ENCODE measurements at places on chromosomes 1 and 21.
A peak's percentile ranks its signal among the peaks of the same experiment; 100 is the strongest.

- no peak for DNase-seq
Measured at GRCh38 chr1:206441336-206441967, 28.8 kb upstream of the IKBKE start.

DNA sequence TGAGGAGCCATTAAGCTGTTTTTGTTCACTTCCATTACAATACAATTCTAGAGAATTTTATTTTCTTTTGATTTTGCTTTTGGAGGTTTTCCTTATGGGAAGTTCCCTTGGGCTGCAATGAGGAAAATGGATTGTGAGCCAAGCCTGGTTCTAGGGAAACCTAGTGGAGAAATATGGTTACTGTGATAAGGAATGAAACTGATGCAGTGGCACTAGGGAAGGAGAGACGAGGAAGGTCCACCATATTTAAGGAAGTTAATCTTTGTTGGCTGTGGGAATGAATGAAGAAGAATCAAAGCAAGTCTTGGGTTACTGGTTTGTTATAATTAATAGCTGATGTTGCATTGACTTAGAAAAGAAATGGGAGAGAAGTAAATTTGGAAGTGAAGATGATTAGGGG, 28.4 kb downstream of the CHML start:
- DNase-seq: no peak

GRCh38 chr1:201305815-201306214, 22.5 kb downstream of the PKP1 start:
- no peak for DNase-seq

GRCh38 chr1:98048244-98048643, 127.4 kb upstream of the DPYD start:
- peak; percentile 70 for DNase-seq

DNA sequence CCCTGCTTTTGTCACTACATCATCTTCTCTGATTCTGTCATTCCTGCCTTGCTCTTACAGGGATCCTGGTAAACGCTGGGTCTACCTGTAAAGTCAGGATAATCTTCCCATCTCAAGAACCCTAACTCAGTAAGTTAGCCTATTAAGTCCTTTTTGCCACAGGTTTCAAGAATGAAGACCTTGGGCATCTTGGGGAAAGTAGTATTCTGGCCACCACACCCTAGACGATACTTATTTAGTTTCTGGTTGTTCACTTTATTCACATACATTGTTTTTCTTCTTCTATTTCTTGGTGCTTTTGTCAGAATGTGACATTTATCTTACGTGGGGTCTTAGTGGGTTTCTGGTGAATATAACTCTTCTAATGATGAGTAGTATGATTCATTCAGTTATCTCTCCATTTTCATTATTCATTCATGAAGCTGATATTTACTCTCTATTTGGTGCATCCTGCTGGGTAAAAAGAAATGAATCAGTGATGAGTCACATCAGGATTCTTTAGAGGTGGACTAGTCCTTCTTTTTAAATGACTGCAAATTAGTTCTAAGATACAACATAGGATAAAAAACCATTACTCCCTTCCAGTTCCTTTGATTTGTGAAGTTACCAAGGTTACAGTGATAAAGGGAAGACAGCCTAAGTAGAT, 514.4 kb upstream of the B3GALT2 start:
- no peak for DNase-seq

DNA sequence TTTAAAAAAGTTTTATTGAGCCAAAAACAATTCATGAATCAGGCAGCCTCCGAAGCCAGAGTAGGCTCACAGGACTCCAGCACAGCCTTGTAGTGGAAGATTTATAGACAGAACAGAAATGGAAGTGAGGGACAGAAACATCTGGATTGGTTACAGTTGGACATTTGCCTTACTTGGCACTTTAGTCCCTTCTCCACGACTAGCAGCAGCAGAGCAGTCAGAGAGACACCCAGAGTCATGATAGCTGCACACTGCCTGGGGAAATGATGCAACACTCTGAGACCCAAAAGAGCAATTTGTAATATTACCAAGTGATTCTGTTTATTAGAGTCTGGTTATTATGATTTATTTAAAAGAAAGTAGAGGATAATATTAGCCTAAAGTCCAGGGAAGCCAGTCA, 72.2 kb upstream of the KRTAP11-1 start:
- no peak for DNase-seq

DNA sequence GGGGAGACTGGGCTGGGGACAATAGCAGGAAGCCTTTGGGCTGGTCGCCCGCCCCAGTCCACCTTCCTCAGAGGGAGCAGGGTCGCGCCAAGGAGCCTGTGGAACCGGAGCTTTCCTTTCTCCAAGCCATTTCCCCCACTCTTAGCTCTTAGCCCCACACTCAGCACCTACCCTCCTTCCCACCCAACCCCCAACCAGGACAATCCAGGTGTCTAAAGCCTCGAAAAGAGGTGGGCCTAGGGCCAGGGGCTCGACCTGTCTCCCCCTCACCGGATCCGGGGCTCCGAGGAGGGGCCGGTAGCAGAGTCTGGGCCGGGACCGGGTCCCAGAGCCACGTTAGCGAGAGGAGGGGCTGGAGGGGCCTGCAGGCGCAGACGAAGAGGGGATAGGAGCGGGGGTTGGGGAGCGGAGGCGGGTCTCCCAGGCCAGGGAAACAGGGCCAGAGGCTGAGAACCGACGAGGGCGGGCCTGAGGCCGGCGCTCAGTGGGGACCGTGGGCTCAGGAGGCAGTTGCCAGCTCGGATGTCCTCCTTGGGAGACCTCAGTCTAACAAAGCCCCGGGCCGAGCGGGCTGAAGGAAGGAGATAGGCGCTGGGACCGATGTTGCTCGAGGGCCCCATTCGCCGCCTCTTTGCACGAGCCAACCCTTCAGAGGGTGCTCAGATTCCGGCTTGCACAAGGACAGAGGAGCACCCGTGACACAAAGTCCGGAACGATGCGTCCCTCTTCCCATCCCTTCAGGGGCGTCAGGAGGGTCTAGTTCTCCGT, 943 bp downstream of the SEMA6C start:
- DNase-seq: no peak

DNA sequence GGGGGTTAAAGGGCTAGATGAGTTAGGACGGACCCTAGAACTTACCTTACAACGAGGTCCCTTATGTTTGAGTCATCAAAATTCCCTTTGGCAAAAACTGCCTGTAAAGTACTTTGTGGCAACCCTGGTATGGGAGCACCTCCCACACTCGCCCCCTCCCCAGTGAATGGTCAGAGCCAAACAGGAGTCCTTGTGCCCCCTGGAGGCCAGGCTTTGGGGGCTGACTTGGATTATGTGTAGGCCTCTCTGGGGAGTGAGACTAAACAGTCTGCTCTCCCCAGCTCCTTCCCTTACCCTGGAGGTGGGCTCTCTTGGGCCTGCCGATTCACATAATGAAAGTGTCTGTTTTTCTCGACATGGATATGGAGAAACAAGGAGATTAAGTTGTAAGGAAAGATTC, 81.2 kb downstream of the ADCY10 start:
- no peak for DNase-seq

DNA sequence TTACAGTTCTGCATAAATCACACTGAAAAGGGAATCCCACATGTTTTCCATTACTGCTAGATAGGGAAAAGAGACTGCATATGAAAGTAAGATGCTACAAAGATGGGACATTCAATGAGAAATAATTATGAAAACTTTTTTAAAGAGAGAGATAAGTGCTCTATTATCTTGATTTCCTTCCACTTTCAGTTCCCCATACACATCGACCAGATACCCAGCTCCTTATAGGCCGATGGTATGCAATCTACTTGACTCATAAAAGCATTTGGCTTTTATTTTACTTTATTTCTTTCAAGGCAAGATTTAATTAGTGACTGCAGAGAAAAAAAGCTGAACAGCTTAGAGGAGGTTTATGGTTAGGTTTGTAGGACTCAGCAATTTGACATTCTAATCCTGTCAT, 13.1 kb downstream of the BRINP2 start:
- DNase-seq: no peak

DNA sequence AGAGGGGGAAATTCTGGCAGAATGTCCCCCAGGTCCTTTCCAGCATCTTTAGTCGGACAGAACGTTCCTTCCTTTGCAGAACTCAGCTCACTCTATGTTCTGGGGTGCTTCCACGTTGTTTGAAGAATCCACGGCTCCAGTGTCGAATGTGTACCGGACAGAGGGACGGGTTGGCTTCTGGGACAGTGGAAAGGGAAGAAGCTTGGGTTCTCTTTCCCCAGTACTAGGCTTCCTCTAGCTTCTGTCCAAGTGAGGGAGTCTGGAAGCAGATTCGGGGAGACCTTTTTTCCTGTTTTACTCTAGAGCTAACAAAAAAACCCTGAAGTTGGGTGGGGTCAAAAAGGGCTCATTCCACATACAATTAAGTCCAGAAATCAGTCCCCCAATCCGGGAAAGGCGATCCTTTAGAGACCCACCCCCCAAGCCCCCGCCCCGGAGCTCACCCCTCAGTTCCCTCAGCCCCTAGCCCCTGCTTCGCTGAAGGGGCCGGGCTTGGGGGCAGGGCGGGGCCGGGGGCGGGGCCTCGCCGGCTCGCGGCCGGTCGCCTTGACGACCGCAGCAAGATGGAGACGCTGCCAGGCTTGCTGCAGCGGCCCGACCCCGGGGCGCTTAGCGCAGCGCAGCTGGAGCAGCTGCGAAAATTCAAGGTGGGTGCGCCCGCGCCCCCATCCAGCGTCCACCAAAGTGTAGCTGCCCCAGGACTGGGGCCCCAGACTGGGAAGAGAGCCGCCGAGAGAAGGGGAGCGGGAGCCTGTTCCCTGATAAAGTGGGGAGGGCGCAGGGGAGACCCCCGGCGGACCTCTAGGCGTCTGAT, at the start of gene RIIAD1:
RIIAD1 (plus strand) TSS at position 549 of the 814 bp plus-strand sequence; CDS start at position 564, 15 bp downstream.
- peak; percentile 25 for DNase-seq

DNA sequence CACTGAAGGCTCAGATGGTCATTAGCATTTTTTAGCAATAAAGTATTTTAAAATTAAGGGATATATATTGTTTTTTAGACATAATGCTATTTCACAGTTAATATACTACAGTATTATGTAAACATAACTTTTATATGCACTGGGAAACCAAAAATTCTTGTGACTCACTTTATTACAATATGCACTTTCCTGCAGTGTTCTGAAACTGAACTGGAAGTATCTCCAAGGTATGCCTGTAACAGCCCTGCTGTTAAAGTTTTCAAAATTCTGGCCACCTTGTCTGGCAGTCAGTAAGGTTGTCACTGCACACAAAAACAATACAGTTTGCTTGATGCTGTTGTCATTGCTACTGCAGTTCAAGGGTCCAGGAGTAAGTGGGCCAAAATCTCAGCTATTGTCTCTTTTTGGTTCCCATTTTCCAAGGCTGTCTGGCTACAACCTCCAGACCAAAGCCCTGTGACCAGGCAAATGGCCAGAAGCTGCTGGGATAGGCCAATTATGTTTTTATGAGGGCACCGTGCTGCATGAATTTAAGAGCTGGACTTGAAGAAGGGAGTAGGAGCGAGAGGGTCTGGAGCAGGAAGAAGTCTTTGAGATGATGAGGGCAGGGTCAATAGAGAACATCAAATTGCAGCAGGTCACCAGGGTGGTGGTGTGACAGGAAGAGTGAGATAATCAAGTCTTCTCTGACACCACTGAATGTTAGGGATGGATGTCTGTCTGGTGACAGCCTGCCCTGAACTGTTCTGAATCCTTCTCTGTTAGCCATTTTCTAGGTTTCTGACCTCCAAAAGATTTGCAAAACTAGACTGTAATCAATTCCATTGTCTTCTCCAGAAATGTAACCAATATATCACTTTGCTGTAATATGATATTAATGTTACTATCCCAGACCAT, 82.3 kb upstream of the CACHD1 start:
- no peak for DNase-seq

- no peak for DNase-seq
Measured at GRCh38 chr1:46769028-46769740, 29.7 kb upstream of the CYP4B1 start.

DNA sequence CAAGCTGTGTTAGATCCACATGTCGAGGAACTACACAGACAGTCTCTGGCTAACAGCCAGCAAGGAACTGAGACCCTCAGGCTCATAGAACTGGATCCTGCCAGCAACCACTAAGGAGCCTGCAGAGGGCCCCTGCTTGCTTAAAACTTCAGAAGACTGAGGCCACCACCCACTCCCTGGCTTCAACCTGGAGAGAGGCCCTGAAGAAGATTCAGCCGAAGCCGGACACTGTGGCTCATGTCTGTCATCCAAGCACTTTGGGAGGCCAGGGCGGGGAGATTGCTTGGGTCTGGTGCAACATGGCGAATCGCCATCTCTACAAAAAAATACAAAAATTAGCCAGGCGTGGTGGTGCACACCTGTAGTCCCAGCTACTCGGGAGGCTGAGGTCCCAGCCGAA, 92.6 kb upstream of the TMPRSS2 start:
- DNase-seq: no peak

DNA sequence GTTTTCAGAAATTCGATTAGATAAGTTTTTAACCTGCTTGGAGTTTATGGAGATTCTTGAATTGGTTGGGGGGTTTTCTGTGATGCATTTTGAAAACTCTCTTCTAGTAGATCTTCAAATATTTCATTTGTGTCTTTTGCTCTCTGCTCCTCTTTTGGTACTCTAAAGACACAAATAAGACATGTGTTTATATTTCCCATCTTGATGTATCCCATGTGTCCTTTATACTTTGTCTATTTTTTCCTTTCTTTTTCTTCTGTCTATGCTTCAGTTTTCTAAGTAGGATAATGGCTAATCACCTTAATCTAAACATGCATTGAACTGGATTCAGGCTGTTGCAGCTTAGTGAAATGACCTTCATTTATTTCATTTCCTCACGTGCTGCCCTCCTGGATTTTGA, 63.8 kb upstream of the C1orf87 start:
- no peak for DNase-seq

GRCh38 chr1:43372172-43372571, 4.4 kb upstream of the ELOVL1 start:
- no peak for DNase-seq

DNA sequence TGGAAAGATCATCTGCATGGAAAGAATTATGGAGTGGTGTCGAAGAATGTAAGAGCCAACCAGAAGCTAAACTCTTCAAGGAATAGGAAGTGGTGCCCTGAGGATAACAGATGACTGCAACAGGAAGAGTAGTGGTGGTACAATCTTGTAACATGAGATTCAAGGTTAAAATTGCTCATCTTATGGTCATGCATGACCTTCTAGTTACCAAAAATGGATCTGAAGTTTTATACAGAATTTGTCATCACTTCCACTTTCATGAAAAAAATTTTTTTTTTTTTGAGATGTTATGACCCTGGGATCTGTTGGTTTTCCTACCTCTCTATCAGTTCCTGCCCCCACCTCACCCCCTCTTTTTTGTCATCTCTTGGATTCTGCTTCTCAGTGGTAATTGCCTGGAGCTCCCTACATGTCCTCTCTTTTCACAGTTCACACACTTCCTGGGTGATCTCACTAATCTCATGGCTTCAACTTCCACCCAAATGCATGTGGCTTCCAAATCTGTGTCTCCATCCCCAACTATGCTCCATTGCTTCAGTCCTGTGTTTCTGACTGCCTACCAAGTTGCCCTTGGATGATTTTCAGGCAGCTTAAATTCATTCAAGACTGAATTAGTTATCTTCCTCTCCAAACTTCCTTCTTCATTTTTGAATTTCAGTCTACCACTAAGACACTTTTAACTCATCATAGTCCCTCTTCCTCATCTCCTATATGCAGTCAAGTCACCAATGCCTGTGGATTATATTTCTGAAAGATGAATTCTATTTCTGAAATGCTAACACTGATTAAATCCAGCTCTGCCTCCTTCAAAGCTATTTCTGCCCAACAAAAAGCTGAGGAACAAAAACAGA, 48.4 kb downstream of the SLAMF6 start:
- DNase-seq: no peak

Data from effector memory CD8-positive, alpha-beta T cell (primary cell).